ENCODE measurements at places on chromosomes 5 and 9. TPM values are rescaled to one million over a fixed set of nuclear protein-coding genes. Genes with fewer than 3 reads are reported as not detected.
A peak's percentile ranks its signal among the peaks of the same experiment; 100 is the strongest.

The SHISAL2B gene
- not detected for total RNA-seq

- no peak for DNase-seq
These were observed 1.4 kb upstream of the CTXN3 start for GRCh38 chr5:127647361-127647958.

- no peak for DNase-seq
These were observed 43.9 kb upstream of the ALDOB start for GRCh38 chr9:101479338-101480030.

GRCh38 chr5:131647048-131647769 lies 12.2 kb upstream of the RAPGEF6 start:
- DNase-seq, result no peak

DNA sequence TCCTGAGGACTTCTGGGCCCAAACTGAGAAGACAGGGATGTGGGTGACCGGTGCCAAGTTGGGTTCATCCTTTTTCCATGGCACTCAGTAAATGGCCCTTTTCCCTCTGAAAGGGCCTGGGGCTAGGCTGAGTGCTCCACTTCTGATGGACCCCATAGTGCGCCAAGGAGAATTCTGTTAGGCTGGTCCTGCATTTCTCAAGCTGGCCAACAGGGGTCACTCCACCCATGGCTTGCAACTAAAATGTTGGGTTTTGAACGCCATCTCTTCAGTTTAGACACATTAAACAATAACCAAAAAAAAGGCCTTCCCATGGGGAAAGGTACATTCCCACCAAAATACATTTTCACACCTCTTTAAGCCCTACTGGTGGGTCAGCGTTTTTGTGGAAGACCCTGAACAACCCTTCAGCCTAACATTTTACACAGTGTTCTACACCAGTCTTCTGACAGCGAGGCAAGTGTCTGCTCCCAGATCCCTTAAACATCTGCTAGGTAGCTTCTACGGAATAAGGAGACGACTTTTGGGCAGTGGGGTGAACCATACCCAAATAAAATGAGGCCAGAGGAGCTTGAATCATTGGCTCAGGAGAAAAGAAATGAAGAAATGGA lies 27.3 kb downstream of the CNTFR start:
- no peak for DNase-seq

The ZCCHC9 gene
- total RNA-seq, result 24.8 TPM

DNA sequence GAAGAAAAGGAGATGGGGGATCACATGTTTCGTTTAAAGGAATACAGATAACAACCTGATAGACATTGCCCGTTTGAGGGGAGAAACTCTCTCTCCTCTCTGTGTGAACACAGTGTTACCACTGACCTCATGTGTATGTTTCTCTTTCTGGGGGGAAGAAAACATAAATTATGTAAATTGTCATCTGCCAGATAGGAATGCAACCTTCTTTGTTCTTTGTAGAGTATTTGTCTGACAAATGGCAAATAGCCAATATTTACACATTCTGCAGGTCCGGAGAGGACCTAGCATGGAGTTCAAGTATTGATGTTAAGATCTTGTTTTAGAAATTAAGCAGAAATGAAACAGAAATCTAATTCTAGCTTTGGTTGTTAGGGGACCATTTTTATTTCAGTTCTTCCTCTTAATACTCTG lies 276.3 kb downstream of the SAXO1 start:
- DNase-seq, result no peak

The EQTN gene
- total RNA-seq, result not detected

DNA sequence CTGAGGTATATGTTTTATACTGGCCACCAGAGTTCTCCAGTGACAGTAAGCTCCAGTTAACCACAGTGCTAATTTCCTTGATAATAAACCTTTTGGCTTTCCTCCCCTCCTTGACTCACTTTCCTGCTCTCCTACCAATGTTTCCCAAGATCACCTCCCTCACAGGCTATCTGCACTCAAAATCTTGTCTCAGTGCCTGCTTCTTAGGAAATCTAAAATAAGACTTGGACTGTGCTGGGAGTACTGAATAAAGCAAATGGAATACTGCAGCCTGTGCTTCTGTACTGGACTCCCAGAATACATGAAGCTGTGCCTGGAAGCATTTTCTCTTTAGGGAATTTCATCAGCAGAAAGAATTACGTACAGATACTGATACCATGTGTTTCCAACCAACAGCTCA lies 1.7 kb upstream of the DCP2 start:
- DNase-seq, result no peak

DNA sequence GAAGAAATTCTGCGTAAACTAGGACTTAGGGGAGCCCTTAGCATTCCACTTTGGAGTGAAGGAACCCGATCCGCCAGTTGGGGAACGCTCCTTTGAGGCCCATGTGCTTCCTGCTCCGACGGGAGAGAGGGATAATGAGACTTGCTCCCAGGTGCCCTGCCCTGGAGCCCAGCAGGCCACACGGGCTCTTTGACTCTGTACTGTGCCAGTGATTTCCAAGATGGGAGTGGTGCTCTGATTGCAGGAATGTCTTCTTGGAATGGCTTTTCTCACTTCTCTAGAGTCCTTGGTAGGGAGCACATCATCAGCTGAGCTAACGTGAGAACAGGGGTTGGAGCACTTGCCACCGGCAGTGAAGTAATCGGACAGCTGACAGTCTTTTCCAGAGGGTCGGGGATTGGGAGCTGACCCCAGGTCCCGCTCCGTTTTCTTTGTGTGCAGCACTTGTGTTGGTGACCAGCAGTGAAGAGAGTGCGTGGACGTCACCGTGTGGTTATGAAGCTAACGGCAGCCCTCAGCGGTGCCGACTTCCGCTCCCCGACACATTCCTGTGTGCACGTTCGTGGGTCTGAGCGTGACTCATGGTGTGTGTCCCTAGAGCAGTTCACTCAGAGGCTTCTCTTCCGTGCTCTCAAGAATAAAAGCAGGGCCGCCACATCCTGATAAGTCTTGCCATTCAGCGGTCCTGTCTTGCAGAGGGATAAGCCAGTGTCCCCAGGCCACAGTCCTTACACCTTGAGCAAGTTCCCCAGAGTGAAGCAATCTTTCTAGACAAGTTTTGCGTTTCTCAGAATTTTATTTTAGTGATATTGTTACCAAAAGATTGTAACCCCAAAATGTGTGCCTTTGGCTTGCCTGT lies 25.6 kb downstream of the ABL1 start:
- peak; percentile 95 for DNase-seq

The PCDHA3 gene
- total RNA-seq, result not detected

GRCh38 chr5:133679534-133679933 lies 67.2 kb upstream of the FSTL4 start:
- DNase-seq, result no peak

GRCh38 chr5:24535646-24536045 lies 109.1 kb downstream of the CDH10 start:
- DNase-seq, result no peak

GRCh38 chr5:61538722-61539501 lies 206.9 kb downstream of the ZSWIM6 start:
- no peak for DNase-seq

- DNase-seq, result no peak
These were observed 5.7 kb upstream of the C5orf46 start for GRCh38 chr5:147912011-147912410.

DNA sequence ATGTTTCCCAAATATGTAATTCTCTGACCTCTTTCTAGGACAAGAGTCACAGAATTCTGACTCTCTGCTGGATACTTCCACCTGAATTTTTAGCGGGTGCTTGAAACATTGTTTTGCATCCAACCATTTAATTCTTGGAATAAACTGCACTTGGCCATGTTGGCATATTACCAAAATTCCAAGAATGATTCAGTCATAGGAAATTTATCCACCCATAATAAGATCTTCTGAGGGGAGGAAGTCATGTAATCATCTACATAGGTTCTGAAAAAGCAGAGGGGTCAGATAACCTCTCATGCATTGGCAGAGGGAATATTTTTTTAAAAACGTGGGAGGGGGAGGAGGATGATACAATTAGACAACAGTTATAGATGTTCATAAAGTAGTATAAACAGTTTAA lies 156.9 kb downstream of the PAM start:
- peak; percentile 70 for DNase-seq

DNA sequence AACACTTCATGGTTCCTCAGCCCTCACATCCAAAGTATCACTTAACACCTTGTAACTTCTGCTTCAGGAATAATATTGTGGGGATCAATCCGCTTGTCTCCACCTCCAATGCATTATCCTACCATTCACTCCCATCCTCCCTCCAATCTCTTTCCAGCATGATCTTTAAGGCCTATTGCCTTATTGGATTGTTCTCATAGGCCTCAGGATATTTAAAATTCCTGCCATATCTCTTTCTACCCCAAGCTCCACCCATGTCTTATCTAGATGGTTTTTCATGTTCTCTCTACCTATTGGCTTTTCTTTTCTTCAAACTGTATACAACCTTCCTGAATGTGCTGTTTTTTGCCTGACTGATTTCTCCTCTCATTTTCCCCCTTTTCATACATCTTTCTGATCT lies 7.2 kb downstream of the KDM4C start:
- no peak for DNase-seq

The ADGRD2 gene
- not detected for total RNA-seq

GRCh38 chr9:629146-629545 lies 212.4 kb upstream of the DMRT1 start:
- no peak for DNase-seq

DNA sequence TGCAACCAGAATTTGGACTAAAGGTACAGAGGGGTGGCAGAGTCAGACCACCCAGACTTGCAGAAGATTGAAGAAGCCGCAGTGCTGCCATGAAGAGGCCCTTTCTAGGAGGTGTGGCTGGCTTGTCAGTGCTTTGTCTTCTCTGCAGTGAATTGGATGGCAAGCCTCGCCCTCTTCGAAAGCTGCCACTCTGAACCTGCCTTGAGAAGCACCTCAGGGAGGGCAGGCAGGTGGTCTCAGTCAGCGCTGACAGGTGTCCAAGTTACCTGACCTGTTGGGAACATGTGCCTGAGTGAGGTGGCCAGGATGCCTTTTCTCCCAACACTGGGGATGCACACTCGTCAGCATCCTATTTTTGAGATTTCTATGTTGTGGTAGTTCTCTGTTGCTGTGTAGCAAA lies 6.2 kb downstream of the TENT4A start:
- DNase-seq, result no peak

The C5orf58 gene
- not detected for total RNA-seq

Measured in HFFc6 (cell line).